Activated naive CD4-positive, alpha-beta T cell treated with Interleukin-2 at 50 U/mL for 16 hours (primary cell): ENCODE measurements at places on chromosomes 3 and 15.

GRCh38 chr3:13115991-13116390, 42.8 kb upstream of the IQSEC1 start:
- DNase-seq: no peak

GRCh38 chr3:32757618-32758374, 60.0 kb upstream of the TRIM71 start:
- DNase-seq: no peak

- DNase-seq: no peak
Measured at GRCh38 chr3:32405711-32406323, 14.2 kb downstream of the CMTM7 start.

DNA sequence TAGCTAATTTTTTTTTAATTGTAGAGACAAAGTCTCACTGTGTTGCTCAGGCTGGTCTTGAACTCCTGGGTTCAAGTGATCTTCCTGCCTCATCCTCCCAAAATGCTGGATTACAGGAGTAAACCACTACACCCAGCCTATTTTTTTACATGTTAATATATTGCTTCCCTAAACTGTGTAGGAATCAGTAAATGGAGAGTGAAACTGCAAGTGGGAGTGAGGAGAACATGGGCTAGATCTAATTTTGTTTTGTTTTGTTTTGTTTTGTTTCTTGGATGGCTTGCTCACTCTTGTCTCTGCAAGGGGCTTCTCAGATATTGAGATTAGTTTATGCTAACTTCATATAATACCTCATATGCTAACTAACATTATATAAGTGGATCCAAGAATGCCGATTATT, 31.5 kb downstream of the PARP15 start:
- DNase-seq: no peak
